Cortex of kidney (tissue), 1 donor: ENCODE measurements at places on chromosomes 1 and 21.

GRCh38 chr1:61215676-61216289 is 133.4 kb downstream of the NFIA start:
- DNase-seq = no peak

DNA sequence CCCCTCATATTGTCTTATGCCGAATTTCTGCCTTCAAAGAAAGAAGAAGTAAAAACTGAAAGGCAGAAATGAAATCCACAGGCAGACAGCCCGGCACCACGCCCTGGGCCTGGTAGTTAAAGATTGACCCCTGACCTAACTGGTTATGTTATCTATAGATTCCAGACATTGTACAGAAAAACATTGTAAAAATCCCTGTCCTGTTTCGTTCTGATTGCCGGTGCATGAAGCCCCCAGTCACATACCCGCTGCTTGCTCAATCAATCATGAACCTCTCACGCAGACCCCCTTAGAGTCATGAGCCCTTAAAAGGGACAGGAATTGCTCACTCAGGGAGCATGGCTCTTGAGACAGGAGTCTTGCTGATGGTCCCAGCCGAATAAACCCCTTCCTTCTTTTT is 49.3 kb downstream of the JMJD4 start:
- no peak for DNase-seq

- DNase-seq = no peak
Measured at GRCh38 chr1:169733924-169734323, at the start of gene SELE. TSS of gene SELE (minus strand) at chr1:169734079. CDS start at chr1:169733612, 467 bp downstream.

DNA sequence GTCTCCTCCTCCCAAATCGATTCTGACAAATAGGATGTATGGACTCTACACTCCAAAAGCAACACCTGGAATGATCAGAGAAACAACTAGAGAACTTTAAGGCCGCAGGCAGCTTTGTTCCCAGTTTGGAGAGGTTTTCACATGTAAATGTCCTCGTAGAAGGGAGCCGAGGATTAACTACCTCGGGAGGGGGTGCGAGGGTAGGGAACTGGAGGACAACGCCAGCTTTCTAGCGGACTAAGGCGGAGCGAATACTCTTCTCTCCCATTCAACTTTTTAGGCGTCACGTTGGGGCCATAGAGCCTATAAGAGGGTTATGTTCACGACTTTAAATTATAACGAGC is 1.2 kb downstream of the SCAF4 start:
- DNase-seq = no peak

DNA sequence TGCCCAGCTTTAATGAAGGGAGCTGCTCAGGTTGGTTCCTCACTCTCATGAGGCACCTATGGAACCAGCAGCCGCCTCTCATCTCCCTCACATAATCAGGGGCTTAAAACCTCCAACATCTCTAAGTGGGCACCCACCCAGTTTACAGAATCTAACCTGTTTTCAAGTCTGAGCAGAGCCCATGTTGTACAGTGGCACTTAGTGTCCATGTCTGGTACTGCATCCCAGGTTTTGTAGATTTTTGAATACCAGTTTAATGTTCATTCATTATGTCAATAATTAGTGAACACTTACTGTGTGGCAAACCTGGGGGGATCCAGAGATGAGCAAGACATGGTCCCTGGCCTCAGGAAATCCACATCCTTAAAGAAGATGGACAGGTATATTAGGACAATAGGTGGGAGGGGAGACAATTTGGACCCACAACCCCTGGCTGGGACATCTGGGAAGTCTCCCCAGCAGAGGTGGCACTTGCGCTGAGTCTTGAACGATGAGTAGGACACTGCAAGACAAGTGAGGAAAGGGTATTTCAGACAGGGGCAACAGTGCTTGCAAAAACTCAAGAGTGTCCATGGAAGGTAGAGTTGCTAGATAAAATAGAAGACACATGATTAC is 83.3 kb downstream of the LACTBL1 start:
- no peak for DNase-seq

GRCh38 chr1:23403735-23404486 is 20.6 kb downstream of the TCEA3 start:
- DNase-seq = no peak

DNA sequence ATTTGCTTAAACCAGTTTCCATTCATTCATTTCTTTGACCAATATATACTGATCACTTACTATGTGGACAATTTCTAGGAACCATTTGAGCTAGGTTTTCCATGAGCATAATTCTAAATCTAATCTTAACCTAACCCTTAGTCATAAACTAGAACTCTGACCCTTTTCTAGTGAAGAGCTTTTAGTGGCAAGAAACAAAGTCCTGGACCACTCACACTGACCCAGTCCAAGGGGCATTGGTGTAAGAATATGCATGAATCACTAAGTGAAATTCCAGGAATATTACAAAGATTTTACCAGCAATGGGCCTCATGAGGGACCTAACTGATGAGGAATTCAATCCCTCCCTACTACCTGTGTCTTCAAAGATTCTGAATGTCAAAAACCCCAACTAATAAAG is 40.6 kb upstream of the SLC2A1 start:
- DNase-seq = no peak

DNA sequence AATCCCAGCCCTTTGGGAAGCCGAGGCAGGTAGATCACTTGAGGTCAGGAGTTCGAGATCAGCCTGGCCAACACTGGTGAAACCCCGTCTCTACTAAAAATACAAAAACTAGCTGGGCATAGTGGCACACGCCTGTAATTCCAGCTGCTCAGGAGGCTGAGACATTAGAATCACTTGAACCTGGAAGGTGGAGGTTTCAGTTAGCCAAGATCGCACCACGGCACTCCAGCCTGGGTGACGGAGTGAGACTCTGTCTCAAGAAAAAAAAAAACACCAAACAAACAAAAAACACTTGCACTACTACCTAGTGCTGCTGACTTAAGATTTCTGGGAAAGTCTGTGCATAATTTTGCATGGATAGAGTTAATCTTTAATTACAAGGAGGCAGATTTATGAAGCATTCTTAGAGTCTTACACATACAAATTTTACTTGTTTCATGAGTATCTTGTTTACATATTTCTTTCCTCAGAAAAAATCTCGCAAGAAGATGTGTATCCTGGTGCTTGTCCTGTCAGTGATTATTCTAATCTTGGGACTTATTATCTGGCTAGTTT is 8.7 kb upstream of the PPP1R8 start:
- DNase-seq = no peak

GRCh38 chr1:32886004-32886827 is at the start of gene HPCA:
TSS of gene HPCA (plus strand) at chr1:32886491. CDS start at chr1:32888899, 2,408 bp downstream.
- no peak for DNase-seq

DNA sequence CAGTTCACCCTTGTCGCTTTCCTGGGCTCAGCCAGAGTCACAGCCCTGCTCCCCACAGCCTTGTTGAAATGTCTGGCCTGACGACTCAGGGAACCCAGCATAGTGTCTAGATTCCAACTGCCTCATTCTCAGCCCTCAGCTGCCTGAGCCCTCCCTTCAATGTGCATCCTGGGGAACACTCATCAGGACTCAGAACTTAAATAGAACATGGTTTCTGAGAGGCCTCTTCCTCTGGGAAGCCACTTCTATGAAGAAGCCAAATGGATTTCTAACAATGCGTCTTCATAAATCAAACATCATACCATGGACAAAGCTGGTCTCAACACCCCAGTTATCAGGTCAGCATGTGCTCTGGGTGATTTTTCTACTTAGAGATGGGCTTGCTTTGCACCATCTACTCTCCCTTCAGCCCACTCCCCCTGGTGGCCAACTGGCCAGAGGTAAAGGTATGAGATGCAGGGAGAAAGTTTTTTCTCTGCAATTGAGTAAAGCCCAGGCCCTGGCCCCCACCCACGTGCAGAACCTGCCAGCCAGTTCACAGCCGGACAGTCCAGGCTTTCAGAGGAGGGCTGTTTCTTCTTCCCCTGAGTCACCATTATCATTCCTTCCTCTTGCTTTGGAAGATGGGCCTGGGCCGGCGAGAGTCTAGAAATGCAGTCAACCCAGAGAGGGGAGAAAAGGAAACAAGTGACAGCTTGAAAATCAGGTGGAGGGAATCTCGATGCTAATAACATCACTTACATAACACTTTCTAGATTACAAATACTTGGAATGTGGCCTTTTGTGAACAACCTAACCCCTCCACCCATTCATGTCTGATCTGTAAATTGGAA is 32.1 kb downstream of the CD244 start:
- no peak for DNase-seq

GRCh38 chr1:16046842-16047241 is 3.3 kb downstream of the CLCNKB start:
- DNase-seq = no peak

DNA sequence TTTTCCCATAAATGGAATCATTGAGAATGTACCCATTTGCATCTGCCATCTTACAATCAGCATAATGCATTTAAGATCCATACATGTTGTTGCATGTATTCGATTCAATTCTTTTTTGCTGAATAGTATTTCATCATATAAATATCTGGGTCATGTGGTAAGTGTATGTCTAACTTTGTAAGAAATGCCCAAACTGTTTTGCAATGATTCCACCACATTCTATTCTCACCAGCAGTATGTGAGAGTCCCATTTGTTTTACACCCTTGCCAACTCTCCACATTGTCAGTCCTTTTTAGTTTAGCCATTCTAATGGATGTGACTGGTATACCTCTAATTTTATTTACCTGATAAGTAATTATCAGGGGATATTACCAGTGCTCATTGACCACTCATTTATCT is 115.8 kb upstream of the PBX1 start:
- no peak for DNase-seq

DNA sequence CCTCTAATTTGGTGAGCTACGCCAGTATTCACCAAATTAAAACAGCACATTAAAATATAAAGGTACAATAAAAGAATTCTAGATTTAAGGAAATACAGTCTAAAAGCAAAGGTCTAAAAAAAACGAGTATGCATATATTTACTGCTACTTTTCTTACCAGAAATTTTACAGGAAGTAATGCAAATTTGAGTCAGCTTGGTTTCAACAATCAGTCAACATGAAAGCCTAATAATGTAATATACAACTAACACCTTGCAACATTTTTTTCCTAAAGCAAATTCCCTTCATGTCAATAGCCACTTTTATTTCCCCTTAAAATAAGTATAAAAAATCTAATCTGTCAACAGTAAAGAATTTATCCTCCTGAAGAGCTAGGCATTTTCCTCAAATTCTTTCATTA is 11.9 kb downstream of the PTP4A2 start:
- DNase-seq = no peak

GRCh38 chr1:159913451-159914192 is 11.7 kb downstream of the TAGLN2 start:
- no peak for DNase-seq

DNA sequence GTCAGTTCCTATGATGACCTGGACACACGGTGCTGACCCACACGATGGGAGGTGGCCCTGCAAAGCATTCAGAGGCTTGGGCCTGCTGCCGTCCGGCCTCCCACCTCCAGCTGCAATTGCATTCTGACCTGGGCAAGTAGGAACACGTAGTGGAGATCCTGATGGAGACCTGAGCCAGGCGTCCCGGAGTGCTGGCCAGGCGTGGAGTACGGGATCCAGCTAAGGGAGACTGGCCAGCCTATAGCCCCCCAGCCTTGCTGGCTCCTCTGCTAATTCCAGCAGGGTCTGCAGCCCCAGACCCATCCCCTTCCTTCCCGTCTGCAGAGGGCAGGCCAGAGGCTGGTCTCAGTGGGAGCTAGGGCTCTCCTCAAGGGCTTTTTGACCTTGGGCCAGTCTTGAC is 11.2 kb downstream of the CD46 start:
- DNase-seq = no peak

DNA sequence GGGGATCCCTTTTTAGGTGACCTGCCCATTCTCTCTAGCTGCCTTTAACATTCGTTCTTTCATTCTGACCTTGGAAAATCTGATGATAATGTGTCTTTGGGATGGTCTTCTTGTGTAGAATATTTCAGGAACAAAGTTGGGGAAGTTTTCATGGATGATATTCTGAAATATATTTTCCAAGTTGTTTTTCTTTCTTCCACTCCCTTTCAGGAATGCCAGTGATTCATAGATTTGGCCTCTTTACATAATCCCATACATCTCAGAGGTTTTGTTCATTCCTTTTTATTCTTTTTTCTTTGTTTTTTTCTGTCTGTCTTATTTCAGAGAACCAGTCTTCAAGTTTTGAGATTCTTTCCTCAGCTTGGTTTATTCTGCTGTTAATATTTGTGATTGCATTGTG is 13.9 kb upstream of the SCMH1 start:
- DNase-seq = no peak

GRCh38 chr1:7888248-7889081 is 35.6 kb upstream of the UTS2 start:
- DNase-seq = no peak

- DNase-seq = no peak
Measured at GRCh38 chr1:119943216-119943615, 46.9 kb upstream of the ADAM30 start.

DNA sequence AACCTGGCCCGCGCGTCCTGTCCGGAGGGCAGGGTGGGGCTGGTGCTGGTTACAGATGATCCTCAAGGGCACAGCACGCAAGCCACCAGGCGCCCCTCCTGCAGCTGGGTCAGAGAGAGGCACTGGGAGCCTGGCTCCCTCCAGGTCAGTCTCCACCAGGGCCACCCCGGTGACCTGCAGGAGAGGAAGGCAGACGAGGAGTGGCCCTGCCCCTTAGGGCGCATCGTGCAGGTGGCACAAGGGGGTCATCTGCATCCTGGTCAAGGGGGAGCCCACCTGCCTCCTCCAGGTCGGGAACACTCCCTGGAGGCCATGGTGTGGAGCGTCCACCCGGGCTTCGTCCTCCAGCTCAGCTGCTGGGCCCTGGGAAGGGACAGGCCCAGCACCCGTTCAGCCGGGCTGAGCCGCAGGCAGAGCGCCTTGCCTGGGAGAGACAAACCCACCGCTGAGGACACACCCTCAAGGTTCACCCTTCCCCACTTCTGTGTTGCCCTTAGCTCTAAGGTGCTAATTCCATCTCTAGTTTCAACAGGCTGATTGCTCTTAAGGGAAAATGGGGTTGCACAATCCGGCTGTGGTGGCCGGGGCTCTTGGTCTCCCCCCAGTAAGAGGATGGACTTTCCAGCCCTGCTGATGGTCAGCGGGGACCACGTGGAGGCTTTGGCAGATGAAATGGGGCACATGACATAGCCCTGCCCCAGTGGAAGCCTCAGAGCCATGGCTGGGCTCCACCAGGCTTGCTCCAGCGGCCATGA is 63.2 kb downstream of the SIK1 start:
- DNase-seq = no peak

DNA sequence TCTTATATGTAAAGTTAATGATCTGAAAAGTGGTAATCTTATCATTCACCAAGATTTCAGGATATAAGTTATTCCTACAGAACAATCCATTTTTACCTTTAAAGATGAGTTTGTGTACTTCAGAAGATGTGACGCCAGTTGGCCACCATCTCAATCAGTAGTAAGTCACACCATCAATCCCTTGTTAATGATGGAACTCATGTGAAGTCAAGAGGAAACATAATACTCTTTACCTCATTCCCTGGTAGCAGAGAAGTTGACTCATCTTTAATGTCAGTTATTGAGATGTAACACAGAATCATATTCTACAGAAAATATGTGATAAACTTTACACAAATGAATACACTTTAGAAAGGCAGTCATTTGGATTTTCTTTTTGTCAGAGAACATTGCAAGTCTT is 38.2 kb downstream of the MRPL39 start:
- no peak for DNase-seq

DNA sequence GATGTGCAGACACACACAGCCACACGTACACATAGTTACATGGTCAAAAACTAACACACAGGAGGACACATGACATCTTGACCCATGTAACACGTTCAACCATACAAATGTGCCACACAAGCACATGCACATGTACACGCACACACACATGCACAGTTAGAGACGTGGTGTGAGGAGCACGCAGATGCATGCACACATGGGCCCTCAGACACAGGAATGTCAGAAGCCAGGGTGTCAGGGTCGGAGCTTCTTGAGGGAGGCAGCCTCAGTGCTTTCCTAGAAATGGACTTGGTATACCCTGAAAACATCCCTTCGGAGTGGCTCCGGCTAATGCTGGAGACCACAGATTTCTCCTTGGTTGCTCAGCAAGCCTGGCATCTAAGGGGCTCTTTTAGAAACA is 114.3 kb downstream of the DMRTB1 start:
- no peak for DNase-seq
